Epithelial cell of alveolus of lung (primary cell): ENCODE measurements at places on chromosomes 2 and 18. TPM values are rescaled to one million over a fixed set of nuclear protein-coding genes. Genes with fewer than 3 reads are reported as not detected.

INPP5D gene
- total RNA-seq: 0.65 and 1.0 TPM in 2 replicates

RAPH1 gene
- 12.9 and 22.1 TPM in 2 replicates for total RNA-seq

TUBB8B gene
- not detected in 2 replicates for total RNA-seq

ZNF516 gene
- total RNA-seq: 26.1 and 47.7 TPM in 2 replicates

TEX44 gene
- total RNA-seq: not detected in 2 replicates

IFIH1 gene
- total RNA-seq: 6.4 and 6.9 TPM in 2 replicates

PKDCC gene
- total RNA-seq: 60.2 and 200 TPM in 2 replicates

GCG gene
- not detected in 2 replicates for total RNA-seq

ERFE gene
- 2.4 and 9.1 TPM in 2 replicates for total RNA-seq

MROH2A gene
- not detected in 2 replicates for total RNA-seq

POLR1A gene
- 17.3 and 22.8 TPM in 2 replicates for total RNA-seq

CERKL gene
- not detected in 2 replicates for total RNA-seq

CYTIP gene
- not detected in 2 replicates for total RNA-seq

DSG4 gene
- total RNA-seq: not detected in 2 replicates

ANO7 gene
- 1.4 and 1.6 TPM in 2 replicates for total RNA-seq

SERPINB4 gene
- 0.64 TPM in 1 of 2 replicates, not detected in the other for total RNA-seq

SH2D6 gene
- 0.13 TPM in 1 of 2 replicates, not detected in the other for total RNA-seq
